Activated T-helper 9 cell treated with anti-CD3 and anti-CD28 coated beads, Interleukin-2, amount 50 U/mL, for 16 hours (primary cell): ENCODE measurements at places on chromosomes 16 and 17.

- no peak for DNase-seq
Measured at GRCh38 chr17:42188749-42189650, 3.7 kb upstream of the HCRT start.

DNA sequence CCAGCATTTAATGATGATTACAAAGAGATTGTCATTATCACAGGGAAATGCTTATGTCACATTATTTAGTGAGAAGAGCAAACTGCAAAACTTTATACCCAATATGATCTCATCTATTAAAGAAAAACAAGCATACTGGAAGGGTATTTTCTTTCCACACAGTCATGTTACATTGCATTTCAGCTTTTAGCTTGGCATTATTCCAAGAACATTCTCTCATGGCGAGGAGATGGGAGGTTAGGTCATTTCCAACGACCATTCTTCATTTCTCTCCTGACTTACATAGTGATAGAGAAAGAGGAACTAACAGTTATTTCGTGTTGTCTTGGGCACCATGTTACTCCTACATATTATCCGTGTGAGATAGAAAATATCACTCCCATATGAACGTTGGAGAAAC lies 309.4 kb upstream of the XYLT1 start:
- no peak for DNase-seq

DNA sequence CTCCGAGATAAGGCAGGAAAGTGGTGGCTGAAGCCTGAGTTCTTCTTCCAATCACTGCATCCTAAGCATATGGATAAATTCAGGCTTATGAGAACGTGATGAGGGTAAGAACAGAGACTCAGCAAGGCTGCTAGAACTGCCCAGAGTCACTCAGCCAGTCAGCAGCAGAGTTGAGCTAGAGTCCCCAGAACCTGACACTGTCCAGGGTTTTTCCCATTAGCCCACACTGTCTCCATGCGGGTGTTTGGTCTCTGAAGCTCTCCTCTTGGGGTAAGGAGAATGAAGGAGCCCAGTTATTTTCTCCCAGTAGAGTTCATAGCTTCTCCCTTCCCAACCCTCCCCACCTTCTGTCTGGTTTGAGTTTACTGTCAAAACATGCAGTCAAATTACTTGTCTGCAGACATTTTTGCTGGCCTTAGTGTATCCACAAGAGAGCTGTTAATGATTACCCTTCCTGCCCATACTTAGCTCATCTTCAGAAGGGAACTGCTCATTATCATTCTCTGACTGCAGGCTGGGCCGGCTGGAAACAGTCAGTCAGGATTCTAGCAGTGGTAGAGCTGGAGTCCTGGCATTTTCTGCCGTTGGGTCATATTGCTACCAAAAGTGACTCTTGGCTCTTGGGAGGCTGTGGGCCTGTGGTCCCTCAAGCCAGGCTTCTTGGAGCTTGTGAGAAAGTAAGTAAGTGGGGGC lies 460.0 kb downstream of the HS3ST3B1 start:
- DNase-seq = no peak

DNA sequence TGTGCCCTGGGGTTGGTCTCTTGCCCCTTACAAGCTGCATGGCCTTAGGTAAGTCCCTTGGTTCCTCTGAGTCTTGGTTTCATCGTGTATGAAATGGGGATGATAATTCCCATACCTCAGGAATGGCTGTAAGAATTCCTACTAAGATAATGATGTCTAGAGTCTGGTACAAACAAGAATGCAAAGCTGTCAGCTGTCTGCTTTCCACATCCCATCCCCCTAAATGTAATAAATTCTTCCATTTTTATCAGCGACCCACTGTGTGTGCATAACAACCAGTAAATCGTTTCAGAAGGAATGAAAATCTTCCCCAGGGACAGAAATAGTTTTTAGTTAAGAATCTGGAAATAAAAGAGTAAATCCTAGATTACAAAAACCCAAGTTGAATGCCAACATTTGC lies 95.4 kb downstream of the CPPED1 start:
- no peak for DNase-seq

GRCh38 chr17:38867968-38868816 lies 1.7 kb upstream of the LASP1 start:
- DNase-seq = no peak

- no peak for DNase-seq
Measured at GRCh38 chr17:4998027-4998731, 429 bp downstream of the KIF1C start.

DNA sequence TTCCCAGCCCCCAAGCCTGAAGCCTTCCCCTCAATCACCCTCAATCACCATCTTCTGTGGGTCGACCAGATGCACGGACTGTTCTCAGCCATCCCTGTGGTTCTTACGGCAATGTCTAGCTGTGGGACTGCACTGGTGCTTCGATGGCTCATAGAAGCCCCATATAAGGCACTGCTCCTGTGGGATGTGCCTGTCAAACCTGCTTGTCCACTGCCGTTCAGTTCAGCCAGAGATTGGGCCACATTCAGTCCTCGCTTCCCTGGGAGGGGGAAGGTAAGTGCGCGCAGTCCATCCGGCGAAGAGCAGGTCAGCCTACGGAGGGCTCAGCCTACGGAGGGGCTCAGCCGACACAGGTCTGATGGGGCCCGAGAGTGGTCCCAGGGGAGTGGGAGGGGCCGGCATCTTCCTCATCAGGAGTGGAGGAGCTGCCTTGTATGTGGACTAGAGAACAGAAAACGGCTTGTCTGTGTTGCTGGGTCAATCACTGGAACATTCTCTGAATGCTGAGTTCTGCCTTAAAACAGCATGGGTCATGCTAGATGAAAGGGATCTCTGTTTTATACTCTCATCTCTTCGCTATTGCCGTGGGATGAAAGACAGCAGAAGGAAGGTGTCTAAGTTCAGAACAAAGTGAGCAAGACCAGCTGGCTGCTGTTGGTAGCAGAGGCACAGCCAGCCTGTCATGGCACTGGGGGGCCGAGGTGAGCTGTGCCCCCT lies at the start of gene CARD14:
Gene CARD14, plus strand, starts transcription at position 247 of the 717 bp plus-strand sequence. CDS start 11,409 bp downstream, outside the sequence.
- DNase-seq = no peak

DNA sequence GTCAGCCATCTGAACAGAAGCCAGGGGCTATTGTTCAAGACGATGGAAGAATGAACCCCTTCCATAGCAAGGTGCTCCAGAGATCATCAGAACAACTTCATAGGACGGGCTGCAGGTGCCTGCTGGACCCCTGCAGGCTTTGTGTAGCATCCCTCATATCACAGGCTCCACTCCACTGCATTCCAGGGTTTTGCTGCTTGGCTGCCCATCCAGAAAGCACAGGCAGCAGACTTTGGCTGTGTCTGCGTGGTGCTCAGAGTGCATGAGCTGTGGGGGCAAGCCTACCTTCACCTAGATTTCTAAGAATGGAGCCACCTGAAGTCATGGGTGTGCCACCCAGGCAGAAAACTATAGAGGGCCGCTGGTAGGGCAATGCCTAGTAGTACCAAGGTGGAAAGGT lies 93.9 kb upstream of the NLRP1 start:
- no peak for DNase-seq

GRCh38 chr17:4850246-4850645 lies 17.1 kb downstream of the MINK1 start:
- no peak for DNase-seq

DNA sequence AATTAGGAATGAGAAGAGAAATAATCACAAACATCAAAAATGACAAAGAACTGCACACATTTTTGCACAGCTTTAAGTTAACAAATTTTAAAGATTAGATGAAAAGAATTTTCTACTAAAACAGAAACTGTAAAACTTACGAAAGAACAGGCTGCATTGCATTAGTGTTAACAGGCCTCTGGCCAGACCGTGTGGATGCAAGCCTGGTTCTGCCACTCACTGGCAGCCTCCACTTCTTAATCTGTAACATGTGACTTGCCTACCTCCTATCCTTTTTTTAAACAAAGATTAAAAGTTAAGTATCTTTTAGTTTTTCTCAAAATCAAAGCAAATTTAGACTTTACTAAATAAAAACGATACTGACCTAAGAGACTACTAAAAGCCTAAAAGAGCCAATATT lies 37.5 kb downstream of the CREBBP start:
- DNase-seq = no peak

DNA sequence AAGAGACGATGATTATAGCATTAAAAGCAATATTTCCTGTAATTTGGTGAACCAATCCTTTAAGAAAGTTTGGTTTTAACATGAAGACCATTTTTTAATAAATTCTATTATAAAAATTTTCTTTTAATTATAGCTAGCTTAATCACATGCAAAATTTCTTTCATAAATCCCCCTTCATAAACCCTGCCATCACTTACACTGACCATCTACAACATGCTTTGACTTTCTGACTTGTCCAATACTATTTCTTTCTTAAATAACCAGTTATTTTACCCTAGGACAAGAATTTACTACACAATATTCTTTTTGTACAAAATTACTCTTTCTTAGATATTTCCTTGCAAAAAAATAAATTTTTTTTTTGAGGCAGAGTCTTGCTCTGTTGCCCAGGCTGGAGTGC lies 1334.8 kb downstream of the CDH11 start:
- no peak for DNase-seq

- no peak for DNase-seq
Measured at GRCh38 chr16:74465281-74465680, 44.0 kb upstream of the CLEC18B start.

GRCh38 chr17:9445424-9445823 lies 130.2 kb downstream of the STX8 start:
- DNase-seq = no peak

GRCh38 chr16:48531011-48531962 lies 78.7 kb downstream of the N4BP1 start:
- no peak for DNase-seq
